Activated CD4-positive, alpha-beta T cell treated with anti-CD3 and anti-CD28 coated beads for 36 hours (primary cell): ENCODE measurements at places on chromosomes 7 and 10. TPM values are rescaled to one million over a fixed set of nuclear protein-coding genes. Genes with fewer than 3 reads are reported as not detected.

VSTM4 gene
- 0.07 TPM for total RNA-seq

AOAH gene
- total RNA-seq, result 10.0 TPM

DNA sequence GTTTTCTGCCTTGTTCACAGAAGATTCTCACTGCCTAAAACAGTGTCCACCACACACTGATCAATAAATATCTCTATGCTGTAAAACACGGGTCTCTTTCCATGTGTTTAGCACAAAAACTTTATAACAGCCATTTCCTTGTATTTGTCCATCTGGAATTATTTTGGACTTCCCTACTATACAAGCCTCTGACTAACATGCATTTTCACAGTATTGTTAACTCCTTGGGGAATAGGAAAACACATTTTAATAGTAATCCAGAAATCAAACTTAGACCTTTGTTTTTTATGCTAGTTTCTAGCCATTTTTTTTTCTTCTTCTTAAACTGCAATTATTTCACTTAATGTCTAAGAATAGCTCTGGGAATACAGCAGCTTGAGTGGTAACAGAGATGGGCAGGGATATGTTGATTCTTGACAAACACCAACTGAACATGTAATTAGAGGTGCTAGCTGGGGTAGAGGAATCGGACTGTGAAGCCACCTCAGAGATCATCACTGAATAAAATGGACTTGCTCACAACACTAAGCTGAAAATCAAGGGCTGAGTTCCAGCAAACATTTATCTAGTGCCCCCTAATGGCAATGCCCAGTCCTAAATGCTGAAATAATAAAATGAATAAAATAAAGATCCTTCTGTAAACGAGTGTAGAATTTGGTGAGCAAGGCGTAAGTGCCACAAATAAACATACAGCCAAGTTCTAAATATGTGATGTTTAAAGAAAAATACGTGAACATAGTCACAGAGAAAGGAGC is 593.1 kb downstream of the SORCS1 start:
- no peak overlapping the region for H3K27ac ChIP-seq
- H3K36me3 ChIP-seq, result no peaks in the 10 kb centered on the region
- H3K4me1 ChIP-seq, result no peaks in the 10 kb centered on the region
- H3K4me3 ChIP-seq, result no peak overlapping the region
- no peak for DNase-seq
- no peaks in the 10 kb centered on the region for H3K27me3 ChIP-seq

GRCh38 chr10:71025535-71025934 is 137.2 kb upstream of the PCBD1 start:
- no peak for DNase-seq
- no peaks in the 10 kb centered on the region for H3K4me1 ChIP-seq
- H3K27me3 ChIP-seq, result peaks cover 4% of the 10 kb centered on the region
- no peak overlapping the region for H3K4me3 ChIP-seq
- H3K36me3 ChIP-seq, result no peaks in the 10 kb centered on the region

DNA sequence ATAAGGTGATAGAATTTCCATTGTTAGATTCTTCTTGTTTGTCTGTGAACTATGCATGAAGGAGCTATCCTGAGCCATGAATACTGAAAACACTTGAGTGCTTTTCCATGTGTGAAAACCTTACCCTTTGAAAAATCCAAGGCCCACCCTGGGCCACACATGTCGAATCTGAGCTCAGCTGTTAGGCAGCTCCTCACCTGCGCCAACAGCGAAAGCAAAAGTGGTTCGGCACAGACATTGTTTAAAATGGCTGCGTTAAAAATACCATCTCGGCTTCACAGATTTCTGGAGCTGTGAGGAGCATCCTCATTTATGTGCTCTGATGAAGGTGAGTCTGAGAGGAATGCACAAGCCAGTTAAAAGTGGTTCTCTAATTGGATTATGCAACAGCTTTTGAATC is 137.7 kb downstream of the NEUROD6 start:
- no peaks in the 10 kb centered on the region for H3K36me3 ChIP-seq
- H3K27ac ChIP-seq, result no peak overlapping the region
- H3K4me3 ChIP-seq, result no peak overlapping the region
- no peaks in the 10 kb centered on the region for H3K4me1 ChIP-seq

DNA sequence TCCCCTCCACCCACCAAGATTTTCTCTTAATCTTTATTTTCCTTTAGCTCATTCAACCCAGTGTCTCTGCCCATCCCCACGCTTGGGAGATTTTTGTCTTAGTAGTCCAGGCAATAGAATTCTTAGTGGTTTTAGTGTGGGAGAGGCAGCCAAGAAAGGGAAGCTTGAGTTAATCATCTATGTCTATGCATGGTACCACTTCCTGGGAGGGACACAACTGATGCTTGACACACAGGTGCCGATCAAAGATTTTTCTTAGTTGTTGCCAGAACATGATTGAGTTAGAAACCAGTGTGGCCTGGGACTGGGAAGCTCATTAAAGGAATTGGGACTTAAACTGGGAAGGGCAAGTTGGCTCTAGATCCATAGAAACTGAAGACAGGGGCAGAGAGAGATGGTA is 3.1 kb downstream of the STRA8 start:
- peaks cover 8% of the 10 kb centered on the region for H3K4me1 ChIP-seq
- DNase-seq, result no peak
- peaks cover 2% of the 10 kb centered on the region for H3K27me3 ChIP-seq
- H3K27ac ChIP-seq, result no peak overlapping the region
- no peaks in the 10 kb centered on the region for H3K36me3 ChIP-seq

DNA sequence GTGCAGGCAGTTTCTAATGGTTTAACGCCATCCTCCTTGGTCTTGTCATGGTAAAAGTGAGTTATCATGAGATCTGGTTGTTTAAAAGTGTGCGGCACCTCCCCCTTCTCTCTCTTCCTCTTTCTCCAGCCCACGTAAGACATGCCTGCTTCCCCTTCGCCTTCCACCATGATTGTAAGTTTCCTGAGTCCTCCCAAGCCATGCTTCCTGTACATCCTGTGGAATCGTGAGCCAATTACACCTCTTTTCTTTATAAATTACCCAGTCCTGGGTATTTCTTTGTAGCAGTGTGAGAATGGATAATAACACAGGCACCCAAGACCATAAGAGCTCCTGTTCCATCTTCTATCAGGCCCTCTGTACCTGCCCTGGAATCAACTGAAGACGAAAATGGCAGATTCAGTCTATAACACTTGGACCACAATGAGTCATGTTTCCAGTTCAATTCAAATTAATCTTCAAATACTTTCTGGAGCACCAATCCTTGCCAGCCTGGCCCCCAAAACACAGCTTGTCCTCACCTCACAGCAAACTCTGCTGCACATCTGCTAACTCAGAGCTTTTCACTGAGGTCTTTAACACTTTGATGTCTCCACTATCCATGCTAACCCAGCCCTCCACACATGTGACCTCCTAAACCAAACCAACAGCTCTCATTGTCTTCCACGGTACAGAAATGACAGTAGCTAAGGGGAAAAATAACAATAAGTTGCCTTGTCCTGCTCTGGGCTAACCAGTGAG is 73.2 kb downstream of the SFMBT2 start:
- H3K4me1 ChIP-seq, result peaks cover 65% of the 10 kb centered on the region
- no peaks in the 10 kb centered on the region for H3K27me3 ChIP-seq
- peak; percentile 31 for DNase-seq

- no peak for DNase-seq
- H3K4me1 ChIP-seq, result peaks cover 48% of the 10 kb centered on the region
- H3K27ac ChIP-seq, result no peak overlapping the region
Measured at GRCh38 chr7:8135417-8135816, 126.5 kb downstream of the ICA1 start.

- H3K4me1 ChIP-seq, result no peaks in the 10 kb centered on the region
- DNase-seq, result no peak
- H3K36me3 ChIP-seq, result no peaks in the 10 kb centered on the region
- no peak overlapping the region for H3K27ac ChIP-seq
- H3K4me3 ChIP-seq, result no peak overlapping the region
Measured at GRCh38 chr10:109695988-109696387, 227.3 kb downstream of the XPNPEP1 start.
